ENCODE measurements at places on chromosomes 7 and 10.

GRCh38 chr7:24756545-24757352 is 515 bp downstream of the GSDME start:
- ATAC-seq = peak; percentile 73

GRCh38 chr7:153576096-153576495 is 476.1 kb upstream of the DPP6 start:
- ATAC-seq = no peak

- ATAC-seq = peak; percentile 91
Observed at GRCh38 chr10:17961551-17962422, 10.1 kb downstream of the SLC39A12 start.

DNA sequence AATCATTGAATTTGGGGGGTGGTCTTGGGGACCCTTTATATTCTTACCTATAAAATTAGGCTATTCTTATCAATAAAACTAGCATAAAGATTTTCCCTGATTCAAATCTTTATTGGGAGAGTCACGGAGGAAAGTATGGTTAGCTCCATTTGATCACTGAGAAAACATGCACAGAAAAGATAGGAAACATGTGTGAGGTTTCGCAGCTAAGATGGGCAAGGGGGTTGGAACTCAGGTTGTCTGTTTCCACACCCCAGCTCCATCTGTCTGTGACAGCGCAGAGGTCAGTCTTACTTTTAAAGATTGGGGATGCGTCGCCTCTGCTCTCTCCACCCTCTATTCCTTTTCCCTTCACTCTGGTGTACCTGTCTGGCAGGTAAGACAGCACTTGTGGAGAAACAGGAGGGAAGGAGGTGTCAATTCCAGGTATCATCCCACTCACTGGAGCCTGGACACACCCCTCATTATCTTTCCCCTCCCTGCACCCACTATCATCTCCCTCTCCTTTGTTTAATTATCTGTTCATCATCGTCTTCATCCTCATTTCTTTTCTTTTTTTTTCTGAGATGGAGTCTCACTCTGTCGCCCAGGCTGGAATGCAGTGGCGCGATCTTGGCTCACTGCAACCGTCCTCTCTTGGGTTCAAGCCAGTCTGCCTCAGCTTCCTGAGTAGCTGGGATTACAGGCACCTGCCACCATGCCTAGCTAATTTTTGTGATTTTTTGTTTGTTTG is 2.4 kb upstream of the DENND10 start:
- ATAC-seq = no peak

GRCh38 chr7:77382532-77382931 is 33.6 kb downstream of the GSAP start:
- no peak for ATAC-seq

DNA sequence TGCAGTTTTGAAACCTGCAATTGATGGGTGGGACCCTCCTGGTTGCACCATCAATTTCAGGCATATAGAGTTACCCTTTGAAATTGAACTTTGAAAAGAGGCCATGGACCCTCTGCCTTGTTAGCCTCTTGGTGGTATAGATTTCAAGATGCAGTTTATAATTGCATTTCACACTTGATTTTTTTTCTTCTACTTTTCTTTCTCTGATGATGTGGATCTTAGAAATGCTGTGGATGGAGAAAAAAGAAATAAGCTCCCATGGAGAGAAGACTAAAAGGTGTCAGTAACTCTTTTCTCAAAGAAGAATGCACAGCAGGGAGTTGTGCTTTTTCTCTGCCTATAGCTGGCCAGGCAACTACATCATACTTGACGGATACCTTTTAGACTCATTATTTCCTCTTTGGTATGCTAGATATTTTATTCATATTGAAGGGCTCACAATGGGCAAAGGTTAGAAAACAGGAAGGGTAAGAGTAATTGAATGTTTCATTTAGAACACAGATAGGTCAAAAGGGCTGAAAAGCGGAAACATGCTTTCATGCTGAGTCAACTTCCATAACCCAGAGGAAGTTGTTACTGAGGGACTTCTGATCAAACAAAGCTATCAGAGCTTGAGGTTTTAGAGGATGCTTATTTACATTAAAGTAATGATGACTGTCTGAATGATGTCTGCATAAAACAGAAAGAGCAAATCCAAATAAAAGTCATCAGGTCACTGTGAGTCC is 773.2 kb upstream of the LRRN3 start:
- no peak for ATAC-seq

- no peak for ATAC-seq
Observed at GRCh38 chr7:130090745-130091532, 20.6 kb downstream of the KLHDC10 start.

DNA sequence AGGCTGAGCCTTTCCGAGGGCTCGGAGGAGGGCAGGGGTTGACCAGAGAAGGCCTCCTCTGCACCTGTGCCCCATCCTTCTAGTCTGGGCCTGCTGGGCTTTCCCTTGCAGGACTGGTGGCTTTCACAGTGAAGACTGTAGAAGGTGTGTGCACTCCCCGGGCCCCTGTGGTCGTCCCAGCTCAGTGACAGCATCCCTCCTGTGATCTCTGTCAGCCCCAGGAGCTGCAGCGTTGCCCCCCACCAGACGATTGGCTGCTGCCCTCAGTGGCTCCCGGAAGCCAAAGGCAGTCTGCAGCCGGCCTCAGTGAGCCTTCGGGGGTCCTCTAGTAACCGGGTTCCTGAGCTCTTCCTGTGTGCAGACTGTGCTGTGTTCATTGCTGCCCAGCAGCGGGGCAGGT is 69.4 kb upstream of the EN2 start:
- ATAC-seq = no peak

DNA sequence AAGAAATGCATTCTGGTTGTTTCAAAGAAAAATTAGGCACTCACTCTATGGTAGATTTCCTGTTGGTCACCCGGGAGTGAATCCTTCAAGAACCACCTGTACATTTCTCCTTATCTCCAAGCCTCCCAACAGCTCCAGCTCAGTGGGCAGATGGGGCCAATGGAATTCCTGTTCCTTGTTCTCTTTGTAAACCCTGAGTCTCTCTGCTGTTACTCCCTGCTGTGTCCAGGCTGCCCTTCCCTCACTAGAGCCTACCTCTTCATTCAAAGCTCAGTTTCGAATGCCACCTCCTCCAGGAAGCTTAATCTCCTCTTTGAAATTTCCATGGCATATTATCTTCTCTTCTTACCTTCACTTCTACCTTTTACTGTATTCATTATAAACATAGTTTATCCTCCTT is 3.5 kb upstream of the BMPER start:
- no peak for ATAC-seq

- no peak for ATAC-seq
Observed at GRCh38 chr7:38373155-38373554, 99.7 kb upstream of the TARP start.

DNA sequence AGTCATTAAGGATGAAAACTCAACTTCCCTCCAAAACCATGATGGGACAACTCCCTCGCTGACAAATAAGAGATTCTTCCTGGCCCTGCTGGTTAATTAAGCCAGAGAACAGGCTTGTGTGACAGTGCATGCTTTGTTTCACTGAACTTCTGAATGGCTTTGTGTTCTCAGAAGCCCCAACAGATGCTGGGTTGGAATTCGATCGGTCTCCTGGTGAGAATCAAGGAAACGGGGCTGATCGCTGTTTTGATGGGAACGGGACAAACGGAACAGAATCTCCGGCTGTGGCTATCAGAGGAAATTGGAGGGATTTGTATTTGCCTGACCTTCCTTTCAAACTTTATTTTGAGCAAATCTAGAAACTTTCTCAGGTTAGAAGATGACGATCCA is 145.0 kb downstream of the RNF216 start:
- no peak for ATAC-seq

DNA sequence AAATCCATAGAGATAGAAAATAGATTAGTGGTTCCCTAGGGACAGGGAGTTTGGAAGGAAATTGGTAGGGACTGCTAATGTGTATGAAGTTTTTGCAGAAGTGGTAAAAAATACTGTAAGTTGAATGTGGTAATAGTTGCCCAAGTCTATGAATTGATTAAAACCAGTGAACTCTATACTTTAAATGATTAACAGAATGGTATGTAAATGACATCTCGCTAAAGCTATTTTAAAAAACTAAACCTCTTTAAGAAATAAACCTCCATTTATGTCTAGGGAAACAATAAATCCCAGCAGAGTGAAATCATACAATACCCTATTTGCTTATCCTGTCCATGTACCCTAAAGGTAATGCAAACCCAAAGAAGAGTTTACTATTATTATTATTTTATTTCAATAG is 61.4 kb downstream of the IPMK start:
- ATAC-seq = no peak

DNA sequence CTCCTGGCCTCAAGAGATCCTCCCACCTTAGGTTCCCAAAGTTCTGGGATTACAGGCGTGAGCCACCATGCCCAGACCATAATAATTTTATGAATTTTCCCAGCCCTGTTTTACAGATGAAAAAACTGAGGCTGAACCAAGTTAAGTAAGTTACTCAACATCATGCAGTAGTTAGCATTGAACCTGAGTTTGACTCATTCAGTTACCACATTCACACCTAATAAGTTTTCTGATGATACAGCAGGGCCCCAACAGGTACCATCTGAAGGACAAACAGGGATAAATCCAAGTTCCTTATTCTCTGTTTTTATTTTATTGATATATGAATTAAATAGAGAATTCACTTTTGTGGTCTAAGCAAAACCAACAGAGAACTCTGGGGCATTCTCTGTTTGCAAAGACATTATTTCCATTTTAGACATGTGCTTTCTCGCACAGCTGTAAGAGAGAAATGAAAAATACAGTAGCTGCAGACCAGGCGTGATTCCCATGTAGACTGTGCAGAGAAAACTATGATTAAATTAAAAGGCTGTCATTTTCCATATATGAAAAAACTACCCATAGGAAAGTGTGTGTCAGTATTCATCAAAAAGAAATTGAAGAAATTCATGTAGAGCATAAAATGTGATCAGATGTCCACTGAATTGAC is 26.6 kb downstream of the APBB1IP start:
- ATAC-seq = no peak

- peak; percentile 10 for ATAC-seq
Observed at GRCh38 chr7:116779216-116779615, 83.2 kb upstream of the CAPZA2 start.

DNA sequence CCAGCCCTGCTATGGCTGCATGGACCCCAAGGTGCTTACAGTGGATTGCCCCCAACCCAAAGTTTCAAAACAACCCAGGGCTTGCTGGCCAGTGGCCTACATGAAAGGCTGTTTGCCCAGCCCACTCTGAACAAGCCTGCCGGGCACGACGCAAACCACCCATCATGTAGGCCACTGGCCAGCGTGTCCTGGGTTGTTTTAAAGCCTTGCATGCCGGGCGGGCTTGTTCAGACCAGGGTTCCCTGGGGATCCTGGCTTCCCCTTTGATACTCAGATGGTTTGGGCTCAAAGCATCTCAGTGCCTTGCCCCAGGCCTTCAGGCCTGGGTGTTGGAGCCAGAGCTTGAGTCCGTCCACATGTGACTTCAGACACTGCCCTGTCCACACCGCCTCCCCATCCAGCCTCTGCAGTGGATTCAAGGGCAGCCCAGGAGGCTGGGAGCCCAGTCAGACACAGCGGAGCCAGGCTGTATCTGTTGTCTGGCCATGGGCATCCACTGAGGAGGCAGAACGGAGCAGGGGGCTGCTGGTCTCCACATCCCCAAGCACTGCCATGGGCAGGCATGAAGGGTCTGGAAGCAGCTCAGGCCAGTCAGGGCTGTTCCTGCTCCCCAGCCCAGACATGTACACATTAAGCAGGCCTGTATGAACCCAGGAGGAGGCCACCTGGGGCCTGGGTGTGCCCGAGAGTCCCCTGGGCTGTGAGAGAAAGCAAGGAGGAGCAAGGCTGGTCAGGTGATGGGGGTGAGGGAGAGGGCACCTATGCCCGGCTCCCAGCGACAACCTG is 4.0 kb upstream of the ADIRF start:
- no peak for ATAC-seq

DNA sequence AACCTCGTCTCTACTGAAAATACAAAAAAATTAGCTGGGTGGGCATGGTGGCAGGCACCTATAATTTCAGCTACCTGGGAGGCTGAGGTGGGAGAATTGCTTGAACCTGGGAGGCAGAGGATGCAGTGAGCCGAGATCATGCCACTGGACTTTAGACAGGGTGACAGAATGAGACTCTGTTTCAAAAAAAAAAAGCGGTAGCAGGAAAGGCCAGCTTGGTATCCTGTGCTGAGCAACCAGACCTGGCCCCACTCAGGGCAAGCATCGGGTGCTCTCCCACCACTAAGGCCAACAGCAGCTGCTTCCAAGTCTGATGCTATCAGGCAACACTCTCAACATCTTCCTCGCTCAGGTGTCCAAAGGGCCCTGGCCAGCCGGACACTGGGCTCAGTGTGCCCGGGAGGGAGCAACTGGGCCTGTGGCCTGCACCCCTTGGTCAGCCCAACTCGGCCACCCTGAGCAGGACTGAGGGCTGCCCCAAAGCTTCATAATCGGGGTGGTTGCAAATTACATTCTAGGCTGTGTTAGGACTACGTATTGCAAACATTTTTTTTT is 44.3 kb upstream of the MSMB start:
- ATAC-seq = no peak

DNA sequence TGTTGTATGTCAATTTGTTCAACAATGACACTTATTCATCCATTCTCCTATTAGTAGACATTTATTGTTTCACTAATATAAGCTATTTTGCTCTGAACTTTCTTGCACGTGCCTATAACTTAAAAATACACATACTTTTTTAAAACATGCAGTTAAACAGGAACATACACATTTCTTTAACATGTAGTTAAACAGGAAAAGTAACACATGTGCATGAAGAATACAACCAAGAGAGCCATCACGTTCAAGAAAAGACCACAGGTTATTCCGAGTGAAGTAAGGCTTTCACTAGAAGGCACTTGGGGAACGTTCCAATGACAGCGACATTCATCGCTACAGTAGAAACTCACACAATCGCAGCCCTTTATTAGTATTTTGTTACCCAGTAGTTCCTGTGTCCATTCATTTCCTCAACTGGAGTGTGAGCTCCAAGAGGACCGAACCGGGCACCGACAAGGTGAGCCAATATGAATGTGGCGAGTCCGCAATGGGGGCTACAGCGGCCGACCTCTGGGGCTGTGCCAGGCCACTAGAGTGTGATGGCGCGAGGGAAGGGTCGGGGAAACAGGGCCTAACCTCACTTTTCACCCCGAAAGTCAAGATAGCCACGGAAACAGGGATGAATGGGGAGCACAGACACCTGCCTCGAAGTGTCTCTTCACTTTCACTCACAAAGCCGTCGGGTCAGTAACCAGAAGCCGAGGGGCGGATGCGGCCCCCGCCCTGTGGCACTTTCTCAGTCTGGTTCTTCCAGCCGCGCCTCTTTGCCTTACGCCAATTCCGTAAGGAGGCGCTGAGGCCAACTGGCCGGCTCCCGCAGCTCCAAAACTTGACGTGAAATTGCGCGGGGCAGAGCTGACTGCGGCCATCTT is 775 bp upstream of the SEPTIN7 start:
- peak; percentile 72 for ATAC-seq

GRCh38 chr7:102279537-102280400 is 6.9 kb upstream of the SH2B2 start:
- peak; percentile 97 for ATAC-seq

DNA sequence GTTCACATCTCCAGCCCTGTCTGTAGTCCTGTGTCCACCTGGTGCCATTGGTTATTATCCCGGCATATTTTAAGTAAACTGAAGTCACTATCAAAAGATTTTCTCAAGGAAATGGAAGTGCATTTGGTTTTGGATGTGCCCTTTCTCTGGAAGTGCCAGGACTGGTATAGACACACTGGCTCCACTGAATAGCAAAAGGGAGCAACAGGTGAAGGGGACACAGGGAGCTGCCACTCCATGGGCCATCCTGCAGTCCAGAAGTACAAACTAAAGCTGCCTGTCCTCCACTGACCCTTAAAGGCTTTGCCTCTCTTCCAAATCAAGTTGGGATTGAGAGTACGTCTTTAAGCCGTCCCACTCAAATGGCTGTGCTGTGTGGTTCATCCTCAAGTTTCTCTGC is 62.7 kb downstream of the NOC3L start:
- peak; percentile 33 for ATAC-seq

All from SK-N-SH treated with all-trans-retinoic acid at 6 μM for 48 hours (cell line).